SK-MEL-5 (cell line): ENCODE measurements at places on chromosomes 5 and 9. TPM values are rescaled to one million over a fixed set of nuclear protein-coding genes. Genes with fewer than 3 reads are reported as not detected.

The PCDHA9 gene
- total RNA-seq = 0.05 TPM in 1 of 2 replicates, not detected in the other

The GAS1 gene
- total RNA-seq = 15.9 and 19.6 TPM in 2 replicates

The SARDH gene
- total RNA-seq = 0.61 and 0.88 TPM in 2 replicates

The LRRC70 gene
- total RNA-seq = 0.29 and 1.5 TPM in 2 replicates

The MYOZ3 gene
- total RNA-seq = not detected in 2 replicates

The CYLC2 gene
- not detected in 2 replicates for total RNA-seq

The CCL27 gene
- not detected in 2 replicates for total RNA-seq

The FAM78A gene
- 2.0 and 2.1 TPM in 2 replicates for total RNA-seq

The ACOT12 gene
- 5.7 and 8.5 TPM in 2 replicates for total RNA-seq

The TAF1L gene
- not detected in 2 replicates for total RNA-seq
